ENCODE measurements at places on chromosomes 7 and 10.

DNA sequence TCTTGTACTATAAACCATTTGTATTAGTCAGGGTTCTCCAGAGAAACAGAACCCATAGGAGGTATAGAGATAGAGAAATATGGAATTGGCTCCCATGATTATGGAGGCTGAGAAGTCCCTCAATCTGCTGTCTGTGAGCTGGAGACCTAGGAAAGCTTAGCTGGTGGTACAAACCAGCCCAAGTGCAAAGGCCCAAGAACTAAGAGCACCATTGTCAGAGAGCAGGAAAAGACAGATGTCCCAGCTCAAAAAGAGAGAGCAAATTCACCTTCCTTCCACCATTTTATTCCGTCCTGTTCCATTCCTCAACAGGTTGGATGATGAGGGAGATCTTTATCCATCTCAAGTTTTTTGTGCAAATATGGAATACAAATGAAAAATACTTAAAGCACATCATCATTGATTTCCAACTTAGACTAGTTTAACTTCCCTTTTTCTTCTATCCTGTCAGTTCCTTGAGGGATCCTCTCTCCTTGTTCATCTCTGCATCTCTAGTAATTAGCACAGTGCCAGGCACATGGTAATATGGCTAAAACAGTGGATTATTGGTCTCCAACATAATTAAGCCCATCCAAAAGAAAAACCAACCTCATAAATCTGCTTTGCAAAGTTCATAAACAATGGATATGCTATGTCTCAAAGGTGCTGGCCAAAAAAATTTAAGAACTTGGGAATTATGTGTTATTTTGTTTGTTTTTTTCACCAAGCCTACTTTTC lies 83.1 kb upstream of the PIK3CG start:
- no peak for DNase-seq

GRCh38 chr7:34064519-34065158 lies 159.3 kb downstream of the BMPER start:
- no peak for DNase-seq

GRCh38 chr7:90595801-90596670 lies at the start of gene CDK14:
Gene CDK14 (plus strand): TSS chr7:90596321. CDS start chr7:90596628, 307 bp downstream.
- peak; percentile 95 for DNase-seq

GRCh38 chr10:79097021-79097872 lies 28.5 kb downstream of the ZMIZ1 start:
- DNase-seq = no peak

GRCh38 chr10:125091891-125092290 lies 68.5 kb downstream of the CTBP2 start:
- DNase-seq = no peak

GRCh38 chr10:50832171-50832751 lies 53.2 kb downstream of the A1CF start:
- no peak for DNase-seq

GRCh38 chr7:6111041-6111440 lies 79.9 kb downstream of the ANKRD61 start:
- peak; percentile 10 for DNase-seq

- no peak for DNase-seq
Observed at GRCh38 chr7:129908181-129908580, 44.6 kb downstream of the UBE2H start.

- DNase-seq = peak; percentile 80
Observed at GRCh38 chr7:32154797-32155196, 84.6 kb upstream of the PDE1C start.

DNA sequence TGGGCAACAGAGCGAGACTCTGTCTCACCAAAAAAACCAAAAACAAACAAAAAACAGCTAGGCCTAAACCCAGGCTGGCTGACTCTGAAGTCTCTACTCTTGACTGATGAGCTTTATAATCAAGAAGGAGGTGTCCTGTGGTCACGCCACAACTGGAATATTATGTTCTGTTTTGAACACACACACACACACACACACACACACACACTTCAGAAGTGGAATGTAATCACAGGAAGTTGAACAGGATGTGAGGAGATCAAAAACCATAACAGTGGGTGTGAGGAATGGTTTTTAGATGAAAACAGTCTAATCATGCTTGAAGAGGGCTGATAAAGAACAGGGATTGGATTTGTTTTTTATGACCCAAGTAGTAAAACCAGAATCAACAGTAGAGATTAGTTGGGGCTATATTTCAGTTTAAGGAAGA lies 51.1 kb upstream of the IL6 start:
- no peak for DNase-seq

- no peak for DNase-seq
Observed at GRCh38 chr7:133709036-133709880, 417.9 kb upstream of the LRGUK start.

GRCh38 chr7:106070201-106070551 lies 41.9 kb downstream of the SYPL1 start:
- DNase-seq = no peak

- no peak for DNase-seq
Observed at GRCh38 chr7:121080913-121081326, 92.4 kb downstream of the CPED1 start.

DNA sequence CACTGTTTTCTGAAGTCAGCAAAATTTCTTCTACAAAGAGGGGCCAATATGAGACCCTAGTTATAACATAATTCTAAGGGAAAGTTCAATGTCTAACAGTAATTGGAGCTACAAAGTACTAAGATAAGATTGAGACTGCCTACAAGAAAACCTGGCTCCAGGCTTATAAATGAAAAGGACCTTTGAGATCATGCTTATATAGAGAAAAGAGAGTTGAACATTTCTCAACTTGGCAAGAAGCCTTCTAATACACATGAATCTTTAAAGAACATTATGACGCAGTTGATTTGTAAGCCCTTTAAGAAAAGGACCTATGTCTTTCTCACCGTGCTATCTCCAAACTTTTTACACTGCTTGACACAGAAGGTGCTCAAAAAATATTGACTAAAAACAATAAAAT lies 87.9 kb downstream of the TPK1 start:
- DNase-seq = no peak

DNA sequence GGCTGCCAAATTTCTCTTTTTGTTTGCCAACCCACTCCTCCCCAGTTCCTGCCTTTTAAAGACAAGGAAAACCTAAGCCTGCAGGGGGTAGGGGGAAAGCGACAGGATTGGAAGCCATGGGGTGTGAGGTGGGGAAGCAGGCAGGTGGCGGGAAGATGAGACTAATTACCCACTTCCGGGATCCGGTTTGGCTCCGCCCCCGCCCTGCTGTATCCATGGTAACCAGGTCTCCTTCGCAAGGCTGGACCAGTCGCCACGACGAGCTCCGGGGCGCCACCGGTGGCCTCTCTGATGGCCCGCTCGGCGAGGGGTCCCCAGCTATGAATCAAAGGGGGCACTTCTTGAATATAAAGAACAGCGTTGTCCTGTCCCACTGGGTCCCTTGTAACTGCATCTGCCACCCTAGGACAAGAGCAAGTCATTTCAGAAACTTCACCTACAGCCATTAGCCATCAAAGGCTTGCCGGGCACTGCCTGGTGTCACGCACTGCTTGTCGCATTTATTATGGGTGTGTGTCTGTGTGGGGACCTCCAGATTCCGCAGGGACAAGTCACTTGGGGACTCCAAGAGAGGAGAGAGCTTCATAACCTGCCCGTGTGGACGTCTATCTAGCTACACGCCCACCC lies 55.4 kb upstream of the LMTK2 start:
- DNase-seq = no peak

- DNase-seq = no peak
Observed at GRCh38 chr10:58384095-58384494, 1.1 kb upstream of the TFAM start.

- DNase-seq = no peak
Observed at GRCh38 chr7:130935564-130936157, 201.7 kb upstream of the KLF14 start.

DNA sequence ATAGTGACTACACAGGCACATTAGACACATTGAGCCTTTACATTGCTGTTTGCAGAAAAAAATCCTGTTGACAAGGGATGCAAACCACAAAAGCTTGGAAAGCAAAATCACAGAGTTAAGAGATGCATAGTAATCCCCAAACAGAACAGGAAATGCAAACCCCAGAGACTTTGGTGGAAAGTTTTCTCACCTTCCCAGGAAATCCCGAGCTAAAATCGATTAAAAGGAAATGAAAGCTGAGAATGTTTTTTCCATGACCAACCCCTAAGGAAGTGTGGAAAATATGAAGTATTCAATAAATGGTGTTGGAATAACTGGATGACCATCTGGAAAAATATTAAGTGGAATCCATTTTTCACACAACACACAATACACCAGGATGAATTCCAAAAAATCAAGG lies 598.7 kb downstream of the GRID1 start:
- DNase-seq = no peak

- no peak for DNase-seq
Observed at GRCh38 chr7:87702326-87702725, 74.1 kb downstream of the RUNDC3B start.

DNA sequence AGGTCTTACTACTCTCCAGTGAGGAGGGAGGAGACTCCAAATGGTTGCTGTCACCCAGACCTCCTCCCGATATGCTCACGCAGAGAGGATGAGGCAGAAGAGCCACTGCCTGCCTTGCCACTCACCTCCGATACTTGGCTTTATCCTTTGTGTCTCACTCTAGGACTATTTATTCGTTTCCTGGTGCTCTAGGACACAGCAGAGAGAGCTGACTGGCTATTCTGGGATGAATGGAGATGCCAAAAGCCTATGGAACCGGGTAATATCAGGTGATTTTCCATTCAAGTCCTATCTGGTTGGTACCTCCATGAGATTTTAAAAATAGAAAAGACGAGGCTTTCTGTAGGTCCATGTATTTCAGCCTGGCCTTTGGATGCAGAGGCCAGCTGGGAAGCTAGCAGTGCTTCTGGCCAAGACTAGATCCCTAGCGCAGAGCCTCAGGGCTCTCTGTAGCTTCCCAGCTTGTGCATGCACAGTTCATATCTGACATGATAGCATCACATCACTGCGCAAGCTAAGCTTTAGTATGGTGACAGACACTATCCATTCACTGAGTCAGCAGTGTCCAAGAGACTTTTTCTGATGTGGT lies 239.0 kb upstream of the ANKRD30A start:
- no peak for DNase-seq

DNA sequence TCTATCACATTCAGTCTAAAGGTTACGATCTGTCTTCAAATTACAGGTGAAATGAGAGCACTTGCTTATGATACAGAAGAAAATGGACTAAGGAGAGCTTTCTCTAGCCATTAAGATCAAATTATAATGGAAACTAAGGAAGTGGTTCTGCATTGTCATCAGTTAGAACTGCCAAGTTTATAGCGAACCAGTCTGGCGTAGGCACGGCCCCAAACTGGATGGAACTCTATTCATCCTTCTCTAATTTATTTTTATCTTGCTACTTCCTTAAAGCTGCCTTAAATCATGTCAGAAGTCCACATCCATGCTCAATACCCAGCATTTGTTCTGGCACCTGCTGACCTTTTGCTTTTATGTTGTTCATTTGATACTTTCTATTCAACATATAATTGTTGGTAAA lies 63.7 kb upstream of the APBB1IP start:
- DNase-seq = no peak

DNA sequence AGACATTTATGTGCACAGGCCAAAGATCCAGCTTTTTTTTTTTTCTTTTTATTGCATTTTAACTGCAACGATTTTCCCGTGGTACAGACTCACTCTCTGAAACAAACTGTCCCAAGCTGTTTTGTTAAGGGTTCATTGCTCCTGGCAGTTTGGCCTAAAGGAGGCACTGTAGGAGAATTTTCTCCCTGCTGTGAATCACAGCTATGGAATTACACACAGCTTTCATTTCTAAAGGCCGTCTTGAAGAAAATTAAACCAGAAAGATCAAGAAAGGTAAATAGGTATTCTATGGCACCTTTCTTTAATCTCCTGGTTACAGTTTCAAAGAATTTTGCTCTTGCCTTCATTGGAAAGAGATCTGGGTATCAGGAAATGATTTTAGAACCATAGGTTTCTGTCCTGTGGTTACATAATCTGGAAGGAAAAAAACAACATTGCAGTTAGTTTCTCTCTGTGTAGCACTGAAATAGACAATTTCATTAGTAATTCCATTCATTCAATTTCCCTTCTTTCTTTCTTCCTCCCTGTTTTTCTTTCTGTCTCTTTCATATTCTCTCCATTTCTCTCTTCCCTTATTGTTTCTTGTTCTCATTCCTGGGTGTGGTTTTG lies 51.2 kb downstream of the PDK4 start:
- peak; percentile 45 for DNase-seq

DNA sequence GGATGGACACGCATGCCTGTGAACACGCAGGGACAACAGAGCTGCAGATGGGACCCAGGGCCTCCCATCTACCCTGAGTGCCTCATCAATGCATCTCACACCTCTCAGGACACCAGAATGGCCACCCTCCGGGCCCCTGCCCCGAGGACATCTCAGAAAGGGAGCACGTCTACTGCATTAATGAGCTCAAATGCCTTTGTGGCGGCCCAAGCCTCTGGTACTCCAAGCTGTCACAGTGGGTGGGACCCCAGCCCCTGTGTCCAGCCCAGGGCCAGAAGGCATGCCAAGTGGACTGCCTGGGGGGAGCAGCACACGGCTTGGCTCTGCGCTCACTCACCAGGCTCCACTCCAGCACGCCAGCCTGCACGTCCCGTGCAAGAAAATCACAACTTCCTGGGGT lies 52.0 kb downstream of the TCERG1L start:
- no peak for DNase-seq

- no peak for DNase-seq
Observed at GRCh38 chr7:38659931-38660330, 28.8 kb upstream of the AMPH start.

Data from aorta (tissue), 5 donors.